ENCODE measurements at places on chromosomes 7 and 10.

DNA sequence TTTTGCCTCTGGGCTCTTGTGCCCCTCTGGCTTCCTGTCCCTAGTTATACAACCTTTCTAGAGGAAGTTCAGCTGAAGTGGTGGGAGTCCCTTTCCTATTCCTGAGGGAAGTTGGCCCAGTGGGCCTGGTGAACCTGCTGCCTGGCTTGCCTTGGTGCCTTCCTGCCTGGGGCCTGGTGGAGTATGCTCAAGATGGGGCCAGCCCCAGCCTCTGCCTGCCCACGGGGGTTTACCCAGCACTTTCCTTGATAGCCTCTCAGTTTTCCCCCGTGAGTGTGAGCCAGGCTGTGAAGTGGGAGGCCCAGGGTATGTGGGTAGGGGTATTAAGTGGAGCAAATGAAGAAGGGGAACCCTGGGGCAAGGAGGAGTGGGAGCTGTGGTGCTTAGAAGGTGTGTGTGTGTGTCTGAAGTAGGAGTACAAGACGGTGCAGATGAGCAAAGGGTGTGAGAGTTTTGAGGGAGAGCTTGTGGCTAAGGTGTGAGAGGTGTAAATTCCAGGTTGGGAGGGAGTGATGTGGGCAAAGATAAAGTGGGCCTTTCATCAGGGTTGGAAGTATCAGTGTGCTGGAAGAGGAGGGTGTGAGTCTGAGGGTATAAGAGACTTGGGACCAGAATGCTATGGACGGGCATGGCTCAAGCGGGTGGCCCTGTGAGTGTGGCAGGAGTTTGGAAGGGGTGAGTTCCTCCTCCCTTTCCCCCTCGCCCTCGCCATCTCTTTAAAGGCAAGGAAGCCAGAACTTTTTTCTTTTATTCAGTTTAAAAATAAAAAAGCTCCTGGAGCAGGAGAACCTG is 10.9 kb upstream of the PAX2 start:
- DNase-seq = no peak

DNA sequence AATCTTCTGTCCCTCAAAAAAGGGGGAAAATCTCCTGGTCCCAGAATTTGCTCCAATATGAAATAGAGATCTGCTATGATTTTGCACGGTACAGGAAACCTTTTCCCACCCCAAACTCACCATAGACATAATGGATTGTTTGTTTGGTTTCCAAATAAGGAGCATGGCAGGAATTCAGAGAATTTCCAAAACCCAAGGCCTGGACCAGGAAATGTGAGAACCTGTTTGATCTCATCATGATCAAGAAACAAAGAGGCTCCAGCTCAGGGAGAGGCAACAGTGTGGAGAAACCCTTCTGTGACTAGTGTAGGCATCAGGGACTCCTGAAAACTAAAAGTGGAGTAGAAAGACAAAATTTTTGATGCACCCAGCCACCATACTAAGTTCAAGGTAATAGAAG is 1548.1 kb upstream of the LRRTM3 start:
- DNase-seq = no peak

GRCh38 chr7:47591655-47592572 is 10.0 kb upstream of the TNS3 start:
- no peak for DNase-seq

GRCh38 chr7:141646826-141647480 is 55.0 kb downstream of the DENND11 start:
- DNase-seq = no peak

DNA sequence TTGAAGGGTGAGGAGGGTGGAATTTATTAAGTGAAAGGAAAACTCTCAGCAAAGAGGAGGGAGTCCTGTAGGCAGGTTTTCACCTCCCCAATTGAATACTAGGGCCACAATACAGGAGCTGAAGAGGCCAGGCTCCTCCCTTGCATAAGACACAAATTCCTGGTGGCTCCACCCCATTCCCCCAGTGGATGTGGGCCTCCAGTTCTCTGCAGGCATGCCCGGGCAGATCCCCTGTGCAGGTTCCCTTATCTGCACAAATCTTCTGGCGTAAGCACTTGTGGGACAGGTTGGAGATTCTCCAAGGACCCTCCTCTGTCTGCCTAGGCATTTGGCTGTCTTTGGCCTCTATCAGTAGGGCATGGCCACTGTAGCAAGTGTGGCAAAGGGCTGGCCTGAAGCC is 847.1 kb upstream of the MBL2 start:
- DNase-seq = no peak

GRCh38 chr7:22921386-22922086 is 92.4 kb downstream of the HYCC1 start:
- DNase-seq = no peak
